ENCODE measurements at places on chromosomes 5 and 9.

DNA sequence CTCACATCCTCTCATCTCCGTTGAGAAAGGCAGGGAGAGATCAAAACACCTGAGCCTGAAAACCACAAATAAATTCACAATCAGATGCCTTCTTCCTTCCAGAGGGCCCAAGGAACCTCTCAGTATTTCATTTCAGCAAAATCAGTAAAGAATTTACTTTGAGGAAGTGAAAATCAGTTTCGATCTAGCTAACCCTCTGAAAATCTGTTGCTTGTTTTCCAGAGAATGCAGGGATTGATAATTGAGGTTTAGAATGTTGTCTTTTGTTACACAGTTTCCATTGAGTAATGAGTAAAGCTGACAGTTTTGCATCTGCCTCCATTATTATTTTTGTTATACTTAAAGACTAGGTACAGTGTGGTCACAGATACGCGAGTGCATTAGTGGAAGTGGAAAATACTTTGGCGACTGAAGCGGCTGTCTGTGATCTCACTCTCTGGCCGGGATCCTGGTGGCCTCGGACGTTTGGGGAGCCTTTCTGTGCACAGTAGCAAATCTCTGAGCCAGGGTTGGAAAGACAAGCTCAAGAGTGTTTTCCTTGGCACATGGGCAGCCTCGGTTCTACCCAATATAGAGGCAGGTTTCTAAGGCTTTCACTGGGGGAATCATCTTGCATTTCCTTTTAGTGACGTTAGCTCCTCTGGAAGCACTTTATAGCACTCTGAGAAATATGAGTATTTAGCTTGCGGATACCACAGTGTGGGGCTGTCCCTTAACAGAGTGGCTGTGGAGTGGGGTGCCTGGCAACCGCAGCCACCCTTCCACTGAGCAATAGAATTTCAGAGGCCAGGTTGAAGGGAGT, 32.2 kb upstream of the ANGPTL2 start:
- DNase-seq = no peak

DNA sequence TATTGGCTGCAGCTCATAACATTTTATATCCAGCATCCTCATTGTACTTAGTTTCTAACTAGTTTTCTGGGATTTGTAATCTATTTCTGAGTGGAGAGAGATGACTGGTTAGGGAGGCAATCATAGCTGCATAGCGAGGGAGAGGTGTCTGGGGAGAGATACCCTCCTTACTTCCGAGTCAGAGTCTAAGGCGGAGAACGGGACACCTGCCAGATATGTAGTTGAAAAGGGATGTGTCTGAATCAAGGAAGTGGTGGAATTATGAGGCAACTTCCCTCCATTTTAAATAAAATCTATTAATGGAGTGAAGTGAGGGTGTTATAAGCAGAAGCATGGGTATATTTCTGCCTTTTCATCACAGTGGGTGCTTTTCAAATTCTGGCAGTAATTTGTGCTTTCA, 126.5 kb downstream of the MAST4 start:
- no peak for DNase-seq

DNA sequence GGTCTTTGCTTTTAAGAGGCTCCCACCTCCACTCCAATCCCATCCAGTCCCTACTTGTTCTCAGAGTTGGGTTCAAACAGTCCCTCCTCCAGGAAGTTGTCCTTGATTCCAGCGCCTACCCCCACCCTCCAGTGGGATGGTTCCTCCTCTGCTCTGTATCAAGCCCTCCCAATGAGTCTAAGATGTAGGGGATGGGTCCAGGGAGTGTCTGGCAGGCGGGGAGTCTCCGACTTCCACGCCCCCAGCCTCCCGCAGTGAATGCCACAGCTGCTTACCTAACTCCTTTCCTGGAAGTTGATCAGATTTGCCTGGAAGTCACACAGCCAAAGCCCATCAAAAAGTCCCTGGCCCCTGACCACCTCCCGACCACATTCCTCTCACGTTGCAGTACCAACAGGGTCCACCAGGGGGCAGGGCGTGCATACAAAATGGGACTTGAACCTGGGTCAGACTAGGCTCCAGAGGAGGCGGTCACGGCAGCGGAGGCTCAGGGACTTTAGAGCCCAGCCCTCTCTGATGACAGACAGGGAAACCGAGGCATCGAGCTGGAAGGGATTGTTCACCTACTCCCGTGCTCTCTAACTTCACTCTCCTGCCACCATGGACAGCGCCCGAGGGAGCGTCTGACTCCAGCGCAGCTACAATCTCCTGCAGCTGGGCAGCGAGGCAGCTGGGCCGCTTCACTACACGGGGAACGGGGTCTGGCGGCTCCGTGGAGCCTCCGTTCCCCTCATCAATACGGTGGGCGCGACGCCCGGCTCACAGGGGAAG, 25.0 kb upstream of the TDRD7 start:
- peak; percentile 71 for DNase-seq

GRCh38 chr5:75340714-75341478, 3.9 kb downstream of the HMGCR start:
- DNase-seq = no peak
